Cerebellar nuclear complex (tissue), 1 donor: ENCODE measurements at places on chromosomes 2 and 18.

- DNase-seq: no peak
Measured at GRCh38 chr2:37039580-37039979, 44.6 kb downstream of the HEATR5B start.

DNA sequence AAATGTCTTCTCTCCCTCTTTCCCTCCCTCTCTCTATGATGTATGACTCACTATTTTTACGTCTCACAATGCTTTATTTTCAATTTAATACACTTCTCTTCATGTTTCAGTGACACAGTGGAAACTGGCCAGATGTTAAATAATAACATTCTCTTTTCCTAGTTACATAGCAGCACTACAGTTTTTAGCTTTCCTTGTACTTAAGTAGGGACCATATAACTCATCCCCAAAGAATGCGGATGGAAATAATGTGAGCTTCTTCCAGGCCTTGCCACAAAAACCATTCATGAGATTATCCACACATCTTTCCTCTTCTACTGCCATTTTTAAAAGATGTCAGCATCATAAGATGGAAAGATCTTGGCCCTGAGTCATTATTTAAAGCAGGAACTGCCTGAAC is 789.4 kb downstream of the LRP1B start:
- DNase-seq: no peak

- peak; percentile 15 for DNase-seq
Measured at GRCh38 chr2:227890495-227891079, 19.2 kb downstream of the DAW1 start.

- DNase-seq: no peak
Measured at GRCh38 chr2:72395096-72395495, 247.4 kb upstream of the CYP26B1 start.

DNA sequence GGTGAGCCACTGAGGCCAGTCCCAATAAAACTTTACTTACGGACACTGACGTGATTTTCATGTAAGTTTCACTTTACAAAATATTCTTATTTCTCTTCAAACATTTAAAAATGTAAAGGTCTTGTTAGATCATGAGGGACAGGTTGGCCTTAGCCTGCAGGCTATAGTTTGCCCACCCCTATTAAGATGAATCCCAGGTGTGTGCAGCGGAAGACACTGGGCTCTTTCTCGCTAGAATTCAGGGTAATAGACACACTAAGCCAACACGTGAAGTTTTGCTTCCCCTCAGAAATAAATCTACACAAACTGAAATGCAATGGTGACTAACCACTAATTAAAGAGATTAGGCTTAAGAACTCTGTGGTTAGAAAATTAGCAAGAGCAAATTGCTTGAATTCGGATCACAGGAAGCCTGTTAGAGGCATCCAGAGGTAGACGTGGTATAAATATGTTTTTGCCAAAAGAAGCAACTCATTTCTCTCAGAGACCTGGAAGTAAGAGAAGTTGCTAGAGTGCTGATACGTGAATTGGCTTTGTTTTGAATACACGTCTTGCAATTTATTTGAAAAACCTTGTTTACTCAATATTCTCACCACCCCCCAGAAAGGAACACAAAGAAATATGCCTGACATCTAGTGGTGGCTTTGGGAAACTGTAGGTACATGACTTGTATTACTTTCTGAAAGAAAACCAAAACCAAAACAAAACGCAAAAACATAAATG is 151.6 kb downstream of the DTNB start:
- DNase-seq: no peak

DNA sequence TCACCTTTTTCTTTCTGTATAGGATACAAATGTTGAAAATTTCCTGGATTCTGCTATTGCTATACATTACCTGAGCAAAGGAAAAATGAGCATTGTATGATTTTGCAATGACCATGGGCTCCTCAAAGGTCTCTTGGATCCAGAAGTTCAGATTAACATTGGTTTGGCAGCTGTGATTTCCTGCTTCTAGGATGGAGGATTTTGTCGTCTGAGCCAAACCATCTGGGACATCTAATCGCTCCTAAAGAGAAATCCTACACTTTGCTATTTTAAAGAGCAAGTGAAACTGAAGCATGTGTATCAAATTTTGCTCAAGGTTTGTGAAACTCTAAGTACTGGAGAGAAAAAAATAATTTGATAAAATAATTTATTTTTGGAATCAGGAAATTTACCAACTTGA is 115.1 kb upstream of the ST6GAL2 start:
- no peak for DNase-seq

DNA sequence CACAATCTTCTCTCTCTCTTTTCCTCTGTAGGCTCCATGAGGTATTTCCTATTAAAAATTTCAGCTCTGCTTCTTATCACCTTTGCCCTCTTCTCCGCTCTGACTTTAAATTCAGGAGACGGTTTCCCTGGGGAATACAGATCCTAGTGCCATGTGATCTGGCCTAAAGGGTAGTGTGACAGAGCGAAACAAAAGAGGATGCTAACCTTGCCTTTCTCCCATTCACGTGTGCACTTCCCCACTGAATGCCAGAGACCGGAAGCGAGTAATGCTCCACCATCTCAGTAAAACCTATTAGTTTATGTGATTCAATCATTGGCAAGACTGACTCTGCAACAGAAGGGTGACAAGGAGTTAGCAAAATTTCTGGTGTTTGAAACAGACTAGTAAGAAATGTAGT is 358.3 kb downstream of the ZNF521 start:
- no peak for DNase-seq

DNA sequence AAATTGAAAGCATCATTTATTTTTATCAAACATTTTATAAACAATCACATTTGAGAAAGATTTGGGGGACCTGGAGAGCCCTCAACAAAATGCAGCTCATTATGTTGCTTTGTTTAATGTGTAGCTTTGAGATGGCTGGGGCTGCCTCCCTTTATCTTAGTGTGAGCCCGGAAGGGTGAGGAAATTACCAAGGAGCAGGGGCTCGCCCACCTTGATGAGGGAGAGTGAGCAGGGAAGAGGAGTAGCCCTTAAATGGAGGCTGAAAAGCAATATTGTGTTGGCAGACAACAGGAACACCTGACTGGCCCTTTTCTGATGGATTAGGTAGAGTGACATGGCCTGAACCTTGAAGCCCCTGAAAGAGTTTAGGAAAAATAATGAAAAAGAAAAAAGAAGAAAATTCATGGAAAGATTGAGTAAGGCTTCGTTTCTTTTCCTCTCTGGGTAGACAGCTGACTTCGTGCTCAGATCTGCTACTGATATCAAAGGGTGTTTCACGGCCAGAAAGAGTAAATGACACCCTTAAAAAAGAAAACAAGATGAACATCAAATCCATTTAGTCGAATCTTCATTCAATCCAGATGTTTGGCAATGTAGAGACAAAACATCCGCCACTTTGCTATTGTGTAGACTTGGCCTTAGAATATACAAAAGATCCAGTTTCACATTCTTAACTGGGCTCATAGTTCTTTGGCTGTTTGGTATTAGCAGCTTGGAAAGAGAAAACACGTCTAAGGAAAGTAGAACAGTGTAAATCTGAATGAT is 206.5 kb upstream of the TCF4 start:
- no peak for DNase-seq

DNA sequence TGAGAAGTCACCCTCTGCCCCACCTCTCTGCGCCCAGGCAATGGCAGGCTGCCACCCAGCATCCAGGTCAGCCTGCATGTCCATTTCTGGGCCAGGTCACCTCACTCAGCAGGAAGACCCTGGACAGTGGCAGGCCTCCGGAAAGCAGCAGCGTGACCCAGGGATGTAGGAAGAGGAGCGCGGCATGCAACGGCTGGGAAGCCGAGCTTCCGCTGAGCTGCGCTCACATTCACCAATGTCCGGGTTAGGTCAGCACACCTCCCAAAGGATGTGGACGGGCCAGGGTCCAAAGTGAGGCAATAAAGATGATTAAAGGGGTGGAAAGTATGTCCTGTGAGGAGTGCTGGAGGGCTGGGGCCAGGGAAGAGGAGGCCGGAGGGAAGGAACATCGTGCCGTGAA is 174.5 kb downstream of the CTIF start:
- no peak for DNase-seq

DNA sequence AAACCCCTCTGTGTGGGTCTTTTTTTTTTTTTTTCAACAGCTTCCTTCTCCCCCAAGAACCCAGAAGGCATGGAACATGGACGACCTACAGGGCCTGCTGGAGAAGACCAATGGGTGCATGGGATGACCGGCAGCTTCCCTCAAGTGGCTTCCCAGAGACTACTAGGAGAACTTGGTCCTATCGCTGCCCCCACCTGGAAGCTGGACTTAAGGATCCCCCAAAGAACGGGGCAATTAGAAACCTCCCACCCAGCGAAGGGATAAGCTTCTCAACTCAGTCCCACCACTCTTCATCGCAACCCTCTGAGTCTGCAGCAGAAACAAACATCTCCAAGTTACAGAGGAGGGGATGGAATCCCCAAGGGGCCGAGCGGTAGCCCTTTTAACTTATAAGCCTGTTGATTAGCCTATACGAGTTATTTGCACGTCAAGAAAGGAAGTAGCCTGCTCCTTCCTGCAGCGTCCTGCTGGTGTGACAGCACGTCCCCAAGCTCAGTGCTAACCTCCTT is 1.4 kb downstream of the ACTR1B start:
- no peak for DNase-seq
